HCT116 (cell line): ENCODE measurements at places on chromosomes 2 and 18. TPM values are rescaled to one million over a fixed set of nuclear protein-coding genes. Genes with fewer than 3 reads are reported as not detected.
A peak's percentile ranks its signal among the peaks of the same experiment; 100 is the strongest.

Gene MC5R
- total RNA-seq, result not detected

Gene FOXI3
- total RNA-seq, result not detected

DNA sequence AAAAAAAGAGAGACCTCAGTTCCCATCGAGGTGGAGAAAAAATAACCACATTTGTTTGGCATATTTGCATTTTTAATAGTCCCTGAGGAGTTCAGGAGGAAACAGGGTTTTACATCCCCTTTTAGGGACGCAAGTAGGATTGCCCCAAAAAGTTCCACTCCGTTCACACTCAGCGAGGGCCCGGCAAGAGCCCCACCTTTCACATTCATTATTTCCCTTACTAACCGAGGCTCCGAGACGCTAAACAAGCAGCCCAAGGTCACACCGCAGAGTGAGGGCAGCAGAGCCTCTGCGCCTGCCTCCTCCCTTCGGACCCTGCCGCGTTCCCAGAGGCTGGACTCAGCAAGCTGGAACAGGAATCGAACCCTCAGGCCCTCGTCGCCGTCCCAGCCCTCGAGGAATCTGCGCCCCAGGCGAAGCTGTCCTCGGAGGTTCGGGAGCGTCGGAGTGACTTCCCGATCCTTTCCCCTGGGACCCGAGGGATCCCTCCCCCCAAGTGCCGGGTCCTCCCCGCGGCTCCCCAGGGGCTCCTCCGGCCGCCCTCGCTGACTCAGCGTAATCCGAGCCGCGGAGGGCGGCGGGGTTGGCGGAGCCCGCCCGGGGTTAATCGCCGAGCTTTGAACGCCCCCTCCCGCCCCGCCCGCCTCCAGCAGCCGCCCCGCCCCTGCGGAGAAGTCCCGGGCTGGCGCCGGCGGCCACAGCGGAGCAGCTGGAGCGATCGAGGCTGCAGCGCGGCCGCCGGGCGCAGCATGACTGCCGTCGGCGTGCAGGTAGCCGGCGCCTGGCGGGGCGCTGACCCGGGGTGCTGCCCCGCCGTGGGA is at the start of gene TMEM37:
Gene TMEM37, plus strand, starts transcription at position 700 of the 821 bp plus-strand sequence. Its CDS starts 50 bp downstream, at position 750.
- DNase-seq, result peak; percentile 28
- H3K36me3 ChIP-seq, result no peaks in the 10 kb centered on the region
- H3K27ac ChIP-seq, result peak within 1 kb of the TSS; percentile 32; the same call in 1 of the 2 replicates

Gene DSEL
- 0.05 TPM for total RNA-seq

DNA sequence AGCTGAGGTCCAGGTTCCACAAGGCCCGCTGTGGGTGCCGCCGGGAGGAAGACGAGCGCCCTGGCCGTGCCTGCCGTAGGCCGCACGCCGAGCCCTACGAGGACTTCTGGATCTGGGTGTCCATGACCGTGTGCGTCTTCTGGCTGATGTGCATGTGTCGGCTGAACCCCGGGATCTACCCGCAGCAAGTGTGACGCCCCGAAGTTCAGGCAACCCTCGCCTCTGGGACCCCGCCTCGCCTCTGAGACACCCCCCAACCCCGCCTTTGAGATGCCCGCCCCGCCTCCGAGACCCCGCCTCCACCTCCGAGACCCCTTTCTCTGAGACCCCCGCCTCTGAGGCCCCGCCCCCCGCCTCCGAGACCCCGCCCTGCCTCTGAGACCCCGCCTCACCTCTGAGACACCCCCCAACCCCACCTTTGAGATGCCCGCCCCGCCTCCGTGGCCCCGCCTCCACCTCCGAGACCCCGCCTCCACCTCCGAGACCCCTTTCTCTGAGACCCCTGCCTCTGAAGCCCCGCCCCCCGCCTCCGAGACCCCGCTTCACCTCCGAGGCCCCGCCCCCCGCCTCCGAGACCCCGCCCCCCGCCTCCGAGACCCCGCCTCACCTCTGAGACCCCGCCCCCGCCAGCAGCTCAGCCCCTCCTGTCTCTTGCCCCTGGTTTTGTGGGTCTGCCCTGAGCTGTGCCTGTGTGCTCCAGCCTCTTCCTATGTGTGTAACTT is 3.7 kb downstream of the RTP5 start:
- no peak overlapping the region for H3K4me3 ChIP-seq
- H3K27ac ChIP-seq, result no peak overlapping the region
- no peaks in the 10 kb centered on the region for H3K36me3 ChIP-seq
- DNase-seq, result no peak

GRCh38 chr2:125175415-125175814 is 1150.3 kb downstream of the CNTNAP5 start:
- no peak overlapping the region for H3K4me3 ChIP-seq
- H3K36me3 ChIP-seq, result no peaks in the 10 kb centered on the region
- no peak for DNase-seq

- H3K27ac ChIP-seq, result no peak overlapping the region
- no peak overlapping the region for H3K4me3 ChIP-seq
Measured at GRCh38 chr18:44458777-44459176, 221.9 kb upstream of the SETBP1 start.

GRCh38 chr2:237694415-237695194 is 67.2 kb downstream of the LRRFIP1 start:
- no peak for DNase-seq
- H3K36me3 ChIP-seq, result no peaks in the 10 kb centered on the region
- no peaks in the 10 kb centered on the region for H3K27me3 ChIP-seq
- peak overlapping the region; percentile 89 for H3K27ac ChIP-seq

DNA sequence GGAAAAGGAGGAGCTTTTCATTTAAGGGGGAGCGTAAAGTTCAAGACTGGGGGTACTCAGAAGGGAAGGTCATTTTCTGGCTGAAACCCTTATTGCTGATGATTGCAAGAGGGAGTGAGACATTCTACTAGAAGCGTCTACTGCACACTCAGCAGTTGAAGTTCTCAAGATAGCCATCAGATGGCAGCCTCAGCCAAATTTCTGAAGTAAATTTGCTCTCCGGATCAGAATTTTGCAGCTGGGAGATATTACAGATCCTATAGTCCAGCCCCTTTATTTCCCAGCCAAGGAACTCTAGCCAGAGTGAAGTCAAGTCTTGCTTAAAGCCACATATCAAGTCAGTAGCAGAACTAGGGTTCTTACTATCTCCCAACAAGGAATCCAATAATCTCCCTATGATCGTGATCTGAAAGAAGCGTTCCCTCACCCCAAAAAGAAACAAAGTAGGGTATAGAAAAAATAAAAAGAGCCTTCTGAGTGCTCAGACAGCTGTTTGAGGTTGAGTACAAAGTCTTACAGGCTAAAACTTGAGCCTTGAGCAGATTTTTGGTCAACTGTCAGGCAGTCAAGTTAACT is 24.0 kb downstream of the RAX start:
- H3K27ac ChIP-seq, result no peak overlapping the region
- DNase-seq, result peak; percentile 75
- no peaks in the 10 kb centered on the region for H3K4me1 ChIP-seq
- peaks cover 45% of the 10 kb centered on the region for H3K27me3 ChIP-seq

GRCh38 chr18:54762386-54762785 is 65.9 kb upstream of the RAB27B start:
- H3K4me3 ChIP-seq, result no peak overlapping the region
- no peaks in the 10 kb centered on the region for H3K4me1 ChIP-seq
- H3K36me3 ChIP-seq, result no peaks in the 10 kb centered on the region
- no peaks in the 10 kb centered on the region for H3K27me3 ChIP-seq

DNA sequence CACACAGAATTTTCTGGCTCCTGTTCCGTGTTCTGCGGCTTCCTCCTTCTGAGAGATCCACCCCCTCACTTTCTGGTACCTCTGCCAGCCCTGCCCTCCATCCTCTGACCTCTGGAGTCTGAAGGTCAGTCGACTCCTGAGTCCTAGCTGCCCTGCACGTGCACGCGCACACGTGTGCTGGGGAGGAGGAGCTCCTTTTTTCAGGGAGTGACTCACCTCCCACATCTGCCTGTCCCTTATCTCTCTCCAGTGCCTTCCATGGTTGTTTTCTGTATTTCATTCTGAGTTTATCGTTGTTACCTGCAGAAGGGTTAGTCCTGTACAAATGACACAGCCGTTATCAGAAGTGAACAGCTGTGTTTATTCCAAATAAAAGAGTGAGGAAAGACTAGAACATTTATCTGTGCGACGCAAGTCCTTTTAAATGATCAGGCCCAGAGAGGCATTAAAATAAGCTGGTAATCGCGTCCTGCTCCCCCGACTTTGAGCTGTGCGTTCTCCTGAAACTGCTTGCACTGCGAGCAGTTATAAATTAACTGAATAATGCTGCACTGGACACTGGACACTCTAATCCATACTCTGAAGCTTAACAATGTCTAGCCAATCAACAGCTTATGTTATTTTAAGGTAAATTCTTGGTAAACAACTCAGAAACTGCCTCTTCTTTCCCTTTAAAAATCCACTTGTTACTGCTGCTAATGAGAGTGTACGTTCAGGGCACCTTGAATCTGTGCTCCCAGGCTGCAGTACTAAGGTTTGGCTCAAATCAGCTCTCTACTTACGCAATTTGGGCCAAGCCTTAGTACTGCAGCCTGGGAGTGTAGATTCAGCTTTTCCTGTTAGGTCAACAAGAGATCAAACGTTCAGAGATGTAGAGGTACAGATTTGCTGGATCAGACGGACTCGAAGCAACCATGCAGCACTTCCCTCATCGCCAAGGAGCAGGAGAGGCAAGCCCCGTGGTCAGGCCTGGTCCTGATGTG is 72.5 kb downstream of the GALR1 start:
- H3K36me3 ChIP-seq, result no peaks in the 10 kb centered on the region
- H3K27ac ChIP-seq, result no peak overlapping the region
- H3K4me3 ChIP-seq, result no peak overlapping the region
- DNase-seq, result no peak
